ENCODE measurements at places on chromosomes 12 and 14. TPM values are rescaled to one million over a fixed set of nuclear protein-coding genes. Genes with fewer than 3 reads are reported as not detected.
A peak's percentile ranks its signal among the peaks of the same experiment; 100 is the strongest.

GRCh38 chr12:3304436-3305165, 186.4 kb upstream of the PRMT8 start:
- peak; percentile 51 for DNase-seq

DNA sequence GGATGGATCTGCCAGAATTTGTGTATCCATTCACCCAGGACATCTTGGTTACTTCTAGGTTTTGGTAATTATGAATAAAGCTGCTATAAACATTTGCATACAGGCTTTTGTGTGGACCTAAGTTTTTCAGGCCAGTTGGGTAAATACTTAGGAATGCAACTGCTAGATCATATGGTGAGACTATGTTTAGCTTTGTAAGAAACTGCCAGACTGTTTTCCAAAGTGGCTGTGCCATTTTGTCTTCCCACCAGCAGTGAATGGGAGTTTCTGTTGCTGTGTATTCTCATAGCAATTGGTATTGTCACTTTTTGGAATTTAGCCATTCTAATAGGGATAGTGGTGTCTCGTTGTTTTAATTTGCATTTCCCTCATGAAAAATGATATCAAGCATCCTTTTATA, 133.0 kb downstream of the KIF26A start:
- DNase-seq = peak; percentile 8

The KCNA5 gene
- not detected for total RNA-seq

The CD163 gene
- total RNA-seq = not detected

The B4GALNT3 gene
- under 0.01 TPM for total RNA-seq

GRCh38 chr14:23069413-23069806, 12.1 kb upstream of the CDH24 start:
- no peak for DNase-seq

DNA sequence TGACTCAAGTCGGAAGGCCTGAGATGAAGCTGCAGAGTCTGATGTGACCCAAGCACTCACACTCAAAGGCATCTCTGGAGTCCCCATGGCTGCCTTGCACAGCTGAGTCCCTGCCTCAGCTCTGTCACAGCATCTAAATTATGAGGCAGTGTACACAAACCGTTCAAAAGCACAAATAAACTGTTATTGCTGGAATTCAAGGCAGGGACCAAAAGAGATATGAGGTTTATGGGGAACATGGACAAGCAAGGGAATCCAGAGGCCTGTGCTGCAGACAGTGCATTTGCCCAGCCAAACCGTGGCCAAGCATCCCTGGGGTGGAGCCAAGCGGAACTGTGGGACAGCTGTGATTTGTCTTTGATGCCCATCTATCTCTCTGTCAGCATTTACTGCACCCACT, 91.3 kb downstream of the RPS29 start:
- no peak for DNase-seq

The SLC15A5 gene
- not detected for total RNA-seq

DNA sequence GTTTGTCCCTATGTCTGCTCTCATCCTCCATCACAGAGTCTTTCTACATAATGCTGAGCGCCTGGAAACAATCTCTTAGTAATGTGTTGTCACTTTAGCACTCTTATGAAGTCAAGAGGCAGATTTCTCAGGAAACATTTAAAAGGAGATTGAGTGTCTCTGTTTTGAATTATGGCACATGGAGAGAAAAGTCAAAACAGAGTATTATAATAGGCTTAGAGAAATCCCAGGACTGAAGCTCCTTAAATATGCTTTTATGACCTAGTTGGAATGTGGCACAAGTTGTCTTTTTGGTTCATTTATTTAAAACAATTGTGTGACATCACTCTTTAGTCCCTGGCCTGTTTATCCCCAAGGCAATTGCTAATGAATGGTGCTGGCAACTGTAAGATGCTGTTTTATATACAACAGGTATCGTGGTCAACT, 117.8 kb upstream of the HIF1A start:
- DNase-seq = peak; percentile 87

The CDH24 gene
- total RNA-seq = 6.4 TPM

GRCh38 chr12:27549801-27550652, 26.0 kb downstream of the PPFIBP1 start:
- DNase-seq = peak; percentile 99

The PROX2 gene
- under 0.01 TPM for total RNA-seq

The C1QL4 gene
- not detected for total RNA-seq

- peak; percentile 8 for DNase-seq
These were observed 398.2 kb downstream of the PRKD1 start for GRCh38 chr14:29529418-29529817.

DNA sequence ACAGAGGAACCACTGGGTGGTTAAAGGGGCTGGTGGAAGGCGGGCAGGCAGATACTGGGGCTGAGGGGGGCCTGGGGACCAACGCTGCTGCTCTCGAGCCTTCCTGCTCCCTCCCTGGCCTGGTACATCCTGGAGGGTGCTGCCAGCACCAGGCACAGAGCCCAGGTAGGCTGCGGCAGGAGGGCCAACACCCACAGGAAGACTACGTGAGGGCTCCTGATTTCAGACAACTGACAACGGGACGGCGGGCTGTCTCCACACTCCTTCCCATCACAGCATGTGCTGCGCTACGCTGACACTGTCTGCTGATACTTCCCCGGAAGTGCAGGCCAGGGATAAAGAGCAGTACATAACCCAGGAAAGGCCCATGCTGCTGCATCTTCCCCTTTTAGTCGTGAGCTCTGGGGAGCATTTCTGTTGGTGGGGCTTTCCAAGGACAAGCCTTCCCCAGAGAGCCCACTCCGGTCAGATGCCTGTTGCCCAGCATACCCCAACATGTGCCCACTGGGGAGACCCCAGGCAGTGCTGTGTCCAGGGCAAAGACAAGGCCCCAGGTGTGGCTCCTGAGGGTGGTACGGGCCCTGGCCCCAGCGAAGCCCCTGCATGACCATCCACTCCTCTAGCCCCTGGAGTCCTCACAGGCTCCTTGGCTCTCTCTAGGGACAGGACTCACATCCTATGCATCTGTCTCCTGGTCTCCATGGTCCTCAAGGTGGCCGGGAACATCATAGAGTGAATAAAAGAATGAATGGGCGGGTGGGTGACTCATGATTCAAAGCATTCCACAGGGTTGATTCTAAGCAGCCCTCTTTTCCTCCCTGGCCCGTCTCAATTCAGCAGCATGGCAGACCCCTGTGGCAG, 38.0 kb downstream of the CHGA start:
- no peak for DNase-seq

DNA sequence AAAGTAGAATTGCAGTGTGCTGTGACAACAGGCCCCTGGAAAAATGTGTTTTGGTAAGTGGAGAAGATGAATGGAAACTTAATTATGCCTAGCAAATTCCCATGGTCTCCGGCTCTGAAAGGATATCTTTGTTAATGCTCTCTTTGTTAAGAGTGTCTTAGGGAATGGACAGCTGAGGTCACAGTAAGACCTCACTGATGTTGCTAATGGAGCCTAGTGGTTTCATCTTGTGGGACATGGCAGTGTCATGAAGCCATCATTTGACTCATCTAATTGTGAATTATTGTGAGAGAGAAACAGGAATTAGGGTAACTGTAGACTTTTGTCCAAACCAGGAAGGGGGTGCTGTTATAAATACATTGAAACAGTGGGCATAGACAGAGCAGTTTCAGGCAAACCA, 330.3 kb downstream of the TMTC2 start:
- no peak for DNase-seq

GRCh38 chr12:10409392-10409791, at the start of gene KLRC4:
Gene KLRC4 (minus strand): TSS chr12:10409757. CDS start chr12:10409575, 182 bp downstream.
- peak; percentile 75 for DNase-seq

- DNase-seq = no peak
These were observed 269.4 kb upstream of the E2F7 start for GRCh38 chr12:77334806-77335205.

The SCN8A gene
- 23.5 TPM for total RNA-seq

GRCh38 chr12:17595111-17595510, 494.9 kb downstream of the RERGL start:
- no peak for DNase-seq

- peak; percentile 58 for DNase-seq
These were observed 451.3 kb downstream of the SNAPC1 start for GRCh38 chr14:62213516-62213915.

DNA sequence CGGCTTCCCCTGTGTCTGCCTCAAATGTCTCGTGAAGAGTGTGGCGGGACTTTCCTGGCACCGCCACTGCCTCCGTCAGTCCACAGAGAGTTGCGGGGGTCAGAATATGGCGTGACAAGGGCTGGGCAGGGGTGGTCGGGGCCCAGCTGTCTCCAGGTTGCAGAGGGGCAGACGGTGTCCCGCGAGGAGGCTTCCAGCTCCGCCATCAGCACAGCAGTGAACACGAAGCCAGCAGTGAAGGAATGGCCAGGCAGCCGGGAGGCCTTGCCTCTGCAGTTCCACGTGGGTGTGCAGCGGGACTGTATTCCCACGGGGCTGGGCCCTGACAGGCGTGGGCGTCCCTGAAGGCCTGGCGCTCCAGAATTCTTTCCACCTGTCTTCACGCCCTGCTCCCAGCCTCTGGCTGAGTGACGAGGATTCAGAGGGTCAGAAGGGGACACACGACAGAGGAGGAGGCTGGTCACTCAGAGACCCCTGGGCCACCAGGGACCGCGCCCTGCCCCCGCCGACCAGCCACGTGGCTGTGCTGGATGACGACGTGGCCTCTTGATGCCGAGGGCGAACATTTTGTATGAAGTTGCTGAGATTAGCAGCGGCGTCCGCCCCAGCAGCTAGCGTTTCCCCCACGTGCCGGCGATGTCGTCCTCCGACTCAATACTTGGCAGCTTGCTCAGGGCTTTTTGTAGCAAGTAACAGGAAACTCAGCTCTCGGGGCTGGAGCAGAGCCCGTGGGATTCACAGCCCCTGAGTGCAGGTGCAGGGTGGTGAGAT, 25.0 kb upstream of the GALNT9 start:
- no peak for DNase-seq

DNA sequence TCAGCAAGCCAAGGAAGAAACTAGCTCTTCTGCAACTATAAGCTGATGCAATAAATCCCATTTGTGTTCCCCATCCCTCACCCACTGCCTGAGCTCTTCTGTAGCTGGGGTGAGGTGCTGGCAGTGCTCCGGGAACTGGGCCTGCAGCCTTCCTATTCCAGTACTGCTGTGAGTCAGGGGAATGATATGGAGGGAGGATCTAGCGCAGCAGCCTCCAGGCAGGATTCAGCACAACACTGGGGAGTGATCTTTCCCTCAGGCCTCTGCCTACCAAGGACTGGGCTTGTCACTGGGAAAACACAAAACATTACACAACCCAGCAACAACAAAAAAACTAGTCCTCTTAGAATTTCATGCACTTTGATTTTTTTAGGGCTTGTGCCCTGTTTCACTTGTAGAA, 58.7 kb downstream of the ST8SIA1 start:
- DNase-seq = peak; percentile 96

DNA sequence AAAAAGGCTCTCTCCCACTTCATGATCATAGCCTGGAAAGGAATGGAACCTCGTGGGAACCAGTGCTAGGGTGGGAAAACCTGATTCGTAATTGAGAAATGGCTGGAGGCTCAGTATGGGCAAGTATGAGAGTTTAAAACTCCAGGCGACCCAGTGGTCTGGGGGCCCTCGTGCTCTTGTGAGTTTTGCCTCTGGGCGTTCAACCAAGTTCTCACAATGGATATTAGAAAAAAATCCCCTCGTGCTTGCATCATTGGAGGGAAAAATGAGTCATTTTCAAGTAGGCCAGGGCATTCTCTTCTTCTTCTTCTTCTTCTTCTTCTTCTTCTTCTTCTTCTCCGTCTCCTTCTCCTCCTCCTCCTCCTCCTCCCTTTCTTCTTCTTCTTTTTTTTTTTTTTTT, 39.0 kb downstream of the GPR68 start:
- no peak for DNase-seq

GRCh38 chr14:29216268-29217232, 450.0 kb downstream of the FOXG1 start:
- DNase-seq = no peak

The RILPL1 gene
- 10.6 TPM for total RNA-seq

DNA sequence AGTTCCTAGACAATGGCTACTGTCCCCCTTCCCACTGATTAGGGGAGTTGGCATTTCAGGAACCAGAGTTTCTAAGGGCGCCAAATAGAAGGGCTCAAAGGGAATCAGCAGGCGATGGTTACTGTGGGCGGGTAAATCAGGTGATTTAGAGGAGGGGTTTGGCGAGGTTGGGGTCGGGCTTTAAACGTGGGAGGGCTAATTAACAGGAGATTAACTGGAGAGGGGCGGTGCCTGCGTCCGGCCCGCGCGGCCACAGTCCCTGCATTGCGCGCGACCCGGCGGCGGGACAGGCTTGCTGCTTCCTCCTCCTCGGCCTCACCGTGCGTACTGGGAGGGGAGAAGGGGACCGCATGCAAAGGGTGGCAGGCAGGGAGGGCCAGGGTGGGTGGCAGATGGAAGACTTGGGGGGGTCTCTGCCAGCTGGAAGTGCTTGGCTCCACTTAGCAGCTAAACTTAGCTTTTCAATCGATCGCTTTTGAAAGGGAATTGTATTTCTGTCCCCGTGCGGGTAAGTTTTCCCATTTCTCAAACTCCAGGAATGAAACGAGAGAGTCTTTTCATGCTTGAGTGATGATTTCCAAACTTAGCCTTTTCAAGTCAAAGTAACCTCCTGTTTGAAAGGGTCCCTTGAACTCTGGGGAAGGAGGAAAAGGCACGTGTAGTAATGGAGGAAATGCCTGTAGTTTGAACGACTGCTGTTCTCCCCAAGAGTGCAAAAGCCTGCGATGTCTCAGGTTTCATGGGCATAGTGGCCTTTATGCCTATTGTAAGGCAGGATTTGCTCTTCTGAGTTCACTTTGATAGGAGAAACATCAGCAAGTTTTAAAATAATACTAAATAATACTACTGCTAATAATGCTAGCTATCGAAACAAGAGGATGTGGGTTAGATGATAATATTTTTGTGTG, at the start of gene MGST1:
Gene MGST1 (plus strand): TSS at position 255 of the 908 bp plus-strand sequence. CDS start 6,608 bp downstream, outside the sequence.
- peak; percentile 53 for DNase-seq

DNA sequence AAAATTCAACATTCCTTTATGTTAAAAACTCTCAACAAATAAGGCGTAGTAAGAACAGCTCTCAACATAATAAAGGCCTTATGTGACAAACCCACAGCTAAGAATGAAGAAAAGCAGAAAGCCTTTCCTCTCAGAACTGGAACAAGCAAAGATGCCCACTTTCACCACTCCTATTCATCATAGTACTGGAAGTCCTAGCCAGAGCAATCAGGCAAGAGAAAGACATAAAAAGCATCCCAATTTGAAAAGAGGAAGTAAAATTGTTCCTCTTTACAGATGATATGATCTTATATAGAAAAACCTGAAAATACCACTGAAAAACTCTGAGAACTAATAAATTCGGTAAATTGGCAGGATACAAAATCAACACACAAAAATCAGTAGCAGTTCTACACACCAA, 52.1 kb downstream of the STON2 start:
- DNase-seq = no peak

The EPYC gene
- total RNA-seq = not detected

DNA sequence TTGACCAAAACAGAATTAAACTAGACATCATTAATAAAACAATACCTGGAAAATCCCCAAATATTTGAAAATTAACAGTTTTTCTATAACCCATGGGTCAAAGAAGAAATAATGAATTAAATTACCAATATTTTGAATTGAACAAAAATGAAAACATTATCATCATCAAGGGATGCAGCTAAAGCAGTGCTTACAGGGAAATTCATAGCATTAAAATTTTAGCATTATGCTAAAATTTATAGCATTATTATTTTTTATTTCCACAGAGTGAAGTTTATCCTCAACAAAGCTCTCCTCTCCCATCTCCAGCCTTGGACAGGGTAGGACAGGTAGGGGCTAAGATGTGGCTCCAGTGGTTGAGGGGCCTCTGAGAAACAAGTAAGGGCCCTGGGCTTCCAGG, 19.3 kb upstream of the M6PR start:
- DNase-seq = no peak

- DNase-seq = no peak
These were observed 111.9 kb downstream of the HMGA2 start for GRCh38 chr12:65935906-65936901.

The VPS37B gene
- total RNA-seq = 26.4 TPM

The PDE3A gene
- total RNA-seq = 7.1 TPM
